MCF 10A (cell line): ENCODE measurements at places on chromosomes 2 and 18. TPM values are rescaled to one million over a fixed set of nuclear protein-coding genes. Genes with fewer than 3 reads are reported as not detected.

Gene CHST9
- total RNA-seq: not detected in 2 replicates

Gene SKA1
- 7.8 and 18.7 TPM in 2 replicates for total RNA-seq

Gene RTN4
- total RNA-seq: 389 and 391 TPM in 2 replicates

DNA sequence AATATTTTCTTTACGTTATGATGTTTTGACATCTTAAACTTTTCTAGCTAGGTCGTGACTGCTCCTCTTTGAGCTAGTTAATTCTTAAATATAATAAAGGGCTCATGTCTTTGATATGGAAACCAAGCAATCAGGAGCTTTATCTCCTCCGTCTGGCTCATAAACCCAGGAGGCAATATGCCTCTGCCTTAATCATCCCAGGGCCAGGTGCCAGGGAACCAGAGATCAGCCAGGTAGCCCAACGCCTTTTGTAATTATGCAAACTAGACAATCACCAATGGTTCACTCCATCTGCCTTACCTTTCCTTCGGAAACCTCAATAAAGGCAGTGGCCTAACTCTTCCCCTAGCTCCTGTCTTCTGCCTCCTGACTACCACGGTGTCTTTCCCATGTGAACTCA is 213.7 kb downstream of the KCNJ3 start:
- no peak for DNase-seq
- H3K4me1 ChIP-seq: no peaks in the 10 kb centered on the region
- H3K27ac ChIP-seq: no peak overlapping the region
- peaks cover 64% of the 10 kb centered on the region for H3K27me3 ChIP-seq

DNA sequence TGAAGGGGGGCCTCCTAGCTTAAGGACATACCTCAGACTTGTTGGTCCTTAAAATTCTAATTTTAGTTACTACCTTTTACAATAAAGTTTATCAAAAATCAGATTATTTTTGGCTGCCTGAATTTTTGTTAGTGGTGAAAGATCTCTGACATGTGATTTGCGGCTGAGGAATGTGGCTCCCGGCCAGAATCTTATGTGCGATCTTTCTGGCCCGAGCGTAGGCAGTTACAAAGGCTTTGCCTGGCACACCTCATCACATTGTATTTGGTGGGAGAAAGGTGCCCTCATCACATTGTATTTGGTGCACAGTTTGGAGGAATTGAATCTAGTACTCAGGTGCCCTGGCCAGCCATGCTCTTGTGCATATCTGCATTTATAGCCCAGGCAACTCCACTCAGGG is 289.1 kb downstream of the GULP1 start:
- no peaks in the 10 kb centered on the region for H3K4me1 ChIP-seq
- no peak for DNase-seq
- no peak overlapping the region for H3K4me3 ChIP-seq

- H3K36me3 ChIP-seq: peaks cover 65% of the 10 kb centered on the region
- no peak overlapping the region for H3K27ac ChIP-seq
- no peaks in the 10 kb centered on the region for H3K4me1 ChIP-seq
- H3K27me3 ChIP-seq: no peaks in the 10 kb centered on the region
- no peak overlapping the region for H3K4me3 ChIP-seq
These were observed 41.2 kb downstream of the SP100 start for GRCh38 chr2:230457073-230457768.

- H3K36me3 ChIP-seq: peaks cover 21% of the 10 kb centered on the region
- no peaks in the 10 kb centered on the region for H3K27me3 ChIP-seq
- H3K27ac ChIP-seq: no peak overlapping the region
- H3K4me1 ChIP-seq: peaks cover 5% of the 10 kb centered on the region
- no peak overlapping the region for H3K4me3 ChIP-seq
These were observed 66.4 kb downstream of the COA5 start for GRCh38 chr2:98541906-98542305.

GRCh38 chr18:38022234-38022633 is 456.6 kb upstream of the CELF4 start:
- H3K36me3 ChIP-seq: no peaks in the 10 kb centered on the region
- peaks cover 7% of the 10 kb centered on the region for H3K4me1 ChIP-seq
- H3K27ac ChIP-seq: no peak overlapping the region
- H3K4me3 ChIP-seq: no peak overlapping the region

DNA sequence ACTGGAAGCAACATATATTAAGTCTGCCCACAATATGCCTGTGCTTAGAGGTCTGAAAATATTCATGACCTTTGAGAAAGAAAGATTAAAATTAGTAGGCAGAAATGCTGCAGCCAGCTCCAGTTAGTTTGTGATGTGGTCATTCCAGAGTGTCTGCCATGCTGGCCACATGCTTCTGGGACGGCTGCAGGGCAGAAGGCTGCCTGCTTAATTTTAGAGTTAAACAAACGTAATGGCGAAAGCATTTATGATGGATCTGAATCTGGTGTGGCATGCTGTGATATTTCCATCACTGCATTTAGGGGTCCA is 95.4 kb downstream of the FHOD3 start:
- no peak overlapping the region for H3K27ac ChIP-seq
- no peaks in the 10 kb centered on the region for H3K27me3 ChIP-seq
- no peak overlapping the region for H3K4me3 ChIP-seq
- no peak for DNase-seq

DNA sequence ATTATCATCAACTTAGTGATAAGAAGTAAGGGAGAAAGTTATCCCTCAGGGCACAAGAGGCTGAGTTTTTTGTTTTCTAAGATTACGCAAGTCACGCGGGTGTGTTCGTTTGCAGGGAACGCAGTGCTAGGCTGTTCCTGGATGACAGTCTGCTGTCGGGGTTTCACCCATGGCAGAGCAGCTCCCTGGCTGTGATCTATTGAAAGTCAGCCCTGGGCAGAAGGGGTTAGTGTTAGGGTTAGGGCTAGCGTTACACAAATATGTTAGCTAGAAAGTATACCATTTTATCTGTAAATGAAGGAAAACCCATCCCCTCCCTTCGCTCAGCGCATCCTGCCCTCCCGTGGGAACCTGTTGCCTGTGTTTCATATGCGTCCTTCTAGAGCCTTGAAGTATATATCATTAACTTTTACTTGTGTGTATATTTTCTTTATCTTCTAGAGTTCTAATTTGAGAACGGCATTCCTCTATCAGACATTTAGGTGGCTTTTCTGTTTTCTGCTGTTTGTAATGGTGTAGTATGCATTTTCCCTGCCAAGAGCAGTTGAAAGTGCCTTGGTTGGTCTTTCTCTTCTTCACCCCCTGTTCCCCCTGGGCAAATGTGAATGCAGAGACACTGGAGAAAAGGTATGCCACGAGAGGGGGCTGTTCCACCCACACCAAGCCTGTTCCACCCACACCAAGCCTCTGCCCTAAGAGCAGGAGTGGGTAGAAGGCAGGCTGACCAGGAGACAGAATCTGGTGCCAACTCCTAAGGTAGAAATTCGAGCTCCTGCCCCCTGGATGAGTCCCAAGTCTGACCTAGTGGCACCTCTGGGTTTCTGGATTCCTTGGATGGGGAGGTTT is 47.0 kb downstream of the ARMC9 start:
- peaks cover 16% of the 10 kb centered on the region for H3K36me3 ChIP-seq
- peak; percentile 34 for DNase-seq
- H3K27ac ChIP-seq: no peak overlapping the region

- H3K4me1 ChIP-seq: peaks cover 9% of the 10 kb centered on the region
- H3K4me3 ChIP-seq: no peak overlapping the region
- no peak overlapping the region for H3K27ac ChIP-seq
These were observed 3.5 kb upstream of the ILKAP start for GRCh38 chr2:238207006-238207405.

DNA sequence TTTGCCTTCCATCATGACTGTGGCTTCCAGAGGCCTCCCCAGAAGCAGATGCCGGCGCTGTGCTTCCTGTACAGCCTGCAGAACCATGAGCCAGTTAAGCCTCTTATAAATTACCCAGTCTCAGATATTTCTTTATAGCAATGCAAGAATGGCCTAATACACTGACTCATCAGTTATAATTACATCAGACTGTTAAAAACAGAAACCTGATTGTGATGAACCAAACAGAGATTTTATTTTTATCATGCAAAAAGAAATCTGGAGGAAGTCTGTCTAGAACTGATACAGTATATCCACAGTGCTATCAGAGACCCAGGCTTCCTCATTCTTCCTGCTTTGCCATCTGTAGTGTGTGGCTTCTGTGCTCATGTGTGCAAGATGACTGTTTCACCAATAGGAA is 93.4 kb upstream of the MEX3C start:
- H3K4me1 ChIP-seq: no peaks in the 10 kb centered on the region
- H3K36me3 ChIP-seq: no peaks in the 10 kb centered on the region
- H3K27me3 ChIP-seq: no peaks in the 10 kb centered on the region
- DNase-seq: no peak

DNA sequence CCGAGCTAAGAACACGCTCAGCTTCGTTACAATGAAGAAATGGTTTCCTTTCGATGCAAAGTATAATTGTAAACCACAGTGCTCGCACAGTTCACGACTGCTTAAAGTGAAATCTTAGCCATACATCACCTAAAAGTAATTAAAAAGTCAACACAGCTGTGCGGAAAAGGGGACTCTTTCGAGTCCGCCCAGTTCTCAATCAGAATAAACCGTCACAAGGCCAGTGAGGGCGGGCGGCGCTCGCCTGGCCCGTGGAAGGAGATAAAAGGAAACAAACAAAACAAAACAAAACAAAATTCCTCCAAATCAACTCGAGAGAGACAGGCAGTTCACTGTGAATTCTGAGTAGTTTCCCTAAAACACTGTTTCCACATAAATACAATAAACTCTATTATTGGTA is 200.9 kb downstream of the TWIST2 start:
- no peaks in the 10 kb centered on the region for H3K4me1 ChIP-seq
- H3K27ac ChIP-seq: no peak overlapping the region
- peaks cover 7% of the 10 kb centered on the region for H3K36me3 ChIP-seq
- no peaks in the 10 kb centered on the region for H3K27me3 ChIP-seq
- no peak for DNase-seq
- H3K4me3 ChIP-seq: no peak overlapping the region

GRCh38 chr2:99812426-99812825 is 322.6 kb upstream of the REV1 start:
- H3K27ac ChIP-seq: no peak overlapping the region
- peaks cover 6% of the 10 kb centered on the region for H3K27me3 ChIP-seq
- H3K4me1 ChIP-seq: peaks cover 30% of the 10 kb centered on the region
- no peak for DNase-seq
- no peaks in the 10 kb centered on the region for H3K36me3 ChIP-seq

DNA sequence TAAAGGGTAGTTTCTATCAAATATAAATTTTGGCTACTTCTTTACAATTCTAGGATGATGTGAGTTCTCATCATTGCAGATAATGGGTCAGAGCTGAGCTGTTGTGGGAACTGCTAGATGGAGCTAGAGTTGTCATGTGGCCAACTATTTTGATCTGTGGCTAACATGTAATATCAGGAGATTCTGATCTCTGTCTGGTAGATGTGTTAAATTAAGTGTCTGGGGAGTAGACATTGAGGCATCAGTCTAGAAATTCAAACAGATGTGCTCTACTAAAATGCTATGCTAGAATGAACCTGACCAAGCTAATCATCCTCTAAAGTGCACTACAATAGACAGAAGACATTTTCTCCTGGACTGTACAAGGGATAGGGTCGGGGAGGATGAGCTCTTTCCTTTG is 30.3 kb upstream of the DARS1 start:
- H3K4me1 ChIP-seq: no peaks in the 10 kb centered on the region
- H3K36me3 ChIP-seq: peaks cover 5% of the 10 kb centered on the region
- no peak overlapping the region for H3K4me3 ChIP-seq

DNA sequence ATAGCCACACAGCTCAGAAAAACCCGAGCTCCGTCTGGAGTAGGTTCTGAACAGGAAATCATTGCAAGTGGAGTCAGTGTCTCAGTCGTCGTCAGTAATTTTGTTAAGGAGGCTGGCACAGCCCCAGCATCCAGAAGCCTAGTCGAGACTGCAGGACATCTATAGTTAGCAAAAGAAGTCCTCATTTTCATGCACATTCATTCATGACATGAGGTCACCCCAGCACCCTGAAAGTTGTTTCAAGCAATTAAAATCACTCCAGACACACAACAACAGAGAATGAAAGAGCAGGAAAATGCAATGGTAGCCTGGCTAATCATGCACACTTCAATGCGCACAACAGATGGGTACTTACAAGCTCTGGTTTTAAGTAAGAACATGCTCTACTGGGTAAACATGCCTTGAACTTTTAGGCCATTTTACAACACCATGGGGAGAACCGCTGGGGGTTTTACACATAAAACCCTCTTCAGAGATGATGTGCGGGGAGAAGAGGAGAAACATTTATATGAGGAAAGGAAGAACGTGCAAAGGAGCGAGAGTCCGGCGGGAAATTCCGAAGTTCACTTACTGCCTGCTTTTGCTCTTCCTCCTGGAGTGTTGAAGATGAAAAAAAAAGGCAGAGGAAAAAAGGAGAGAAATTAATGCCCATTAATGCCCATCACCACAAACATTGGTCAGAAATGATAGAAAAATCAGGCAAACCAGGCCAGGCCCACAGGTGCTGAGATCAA is 77.4 kb upstream of the DNMT3A start:
- no peak overlapping the region for H3K4me3 ChIP-seq
- no peaks in the 10 kb centered on the region for H3K27me3 ChIP-seq
- H3K4me1 ChIP-seq: no peaks in the 10 kb centered on the region
- no peak overlapping the region for H3K27ac ChIP-seq
- peaks cover 27% of the 10 kb centered on the region for H3K36me3 ChIP-seq
- DNase-seq: no peak
